CD4-positive, alpha-beta T cell treated with Interleukin-4 for 1 hour (primary cell): ENCODE measurements at places on chromosomes 2 and 18.

- peak; percentile 24 for DNase-seq
These were observed 110.2 kb downstream of the CTAGE1 start for GRCh38 chr18:22307528-22307927.

DNA sequence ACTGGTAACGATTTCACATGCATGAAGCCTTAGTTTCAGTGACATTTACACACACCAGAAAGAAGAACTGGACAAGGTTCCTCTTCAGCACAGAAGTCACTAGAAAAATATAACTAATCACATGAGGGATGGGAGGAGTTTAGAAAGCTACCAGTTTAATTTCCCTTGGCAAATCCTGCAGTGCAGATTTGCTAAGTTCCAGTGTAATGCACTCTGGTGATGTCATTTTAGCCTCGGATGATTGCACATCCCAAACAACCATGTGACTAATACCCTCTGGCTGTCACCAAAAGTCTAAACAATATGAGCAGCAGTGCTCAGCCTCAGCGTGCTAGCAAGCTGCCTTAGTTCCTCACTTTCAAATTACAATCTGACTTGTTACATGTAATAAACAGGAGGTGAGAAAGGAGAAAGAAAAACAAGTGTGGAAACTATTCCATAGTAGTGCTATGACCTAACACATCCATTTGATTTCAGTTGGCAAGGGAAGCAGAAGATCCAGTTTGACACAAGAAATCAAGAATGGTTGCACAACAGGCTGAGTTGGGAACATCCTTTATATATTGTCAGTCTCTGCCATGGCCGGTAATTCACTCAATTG is 35.3 kb upstream of the PPP1CB start:
- DNase-seq: peak; percentile 78

- DNase-seq: no peak
These were observed 514.0 kb upstream of the CDH2 start for GRCh38 chr18:28690836-28691495.

- peak; percentile 77 for DNase-seq
These were observed 22.3 kb downstream of the KLF7 start for GRCh38 chr2:207143215-207144172.

- no peak for DNase-seq
These were observed 228.2 kb downstream of the DOK6 start for GRCh38 chr18:69628774-69629359.

- no peak for DNase-seq
These were observed 139.4 kb upstream of the GLI2 start for GRCh38 chr2:120596191-120596811.

DNA sequence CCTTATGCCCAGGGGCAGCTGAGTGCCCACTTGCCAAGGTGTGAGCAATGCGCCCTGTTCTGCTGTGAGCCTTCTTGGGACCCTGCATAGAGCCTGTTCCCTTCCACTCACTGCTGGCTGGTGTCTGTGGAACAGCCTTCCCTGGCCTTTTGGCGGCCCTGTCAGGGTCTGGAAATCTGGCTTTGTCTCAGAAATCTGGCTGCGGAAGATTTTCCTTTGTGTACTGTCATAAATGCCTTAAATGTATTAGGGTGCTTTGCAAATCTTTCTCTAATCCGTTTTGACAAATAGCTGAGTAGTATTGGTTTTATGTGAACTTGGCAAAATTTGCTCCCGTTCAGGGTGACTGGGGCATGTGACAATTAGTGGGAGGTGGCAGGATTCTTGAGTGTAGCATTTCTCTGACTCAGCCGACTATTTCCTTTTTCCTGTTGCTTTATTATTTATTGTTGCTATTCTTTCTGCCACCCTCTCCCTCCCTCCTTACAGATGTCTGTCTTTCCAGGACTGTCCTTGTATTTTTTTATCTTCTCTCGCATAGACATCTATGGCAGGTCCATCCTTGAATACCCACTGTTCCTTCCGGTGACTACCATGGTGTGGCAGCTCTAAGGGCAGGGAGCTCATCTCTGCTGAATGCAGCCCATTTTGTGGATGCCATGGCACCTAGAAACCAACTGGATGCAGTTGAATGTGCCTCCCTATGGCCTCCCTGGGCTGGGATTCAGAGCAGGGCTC is 41.8 kb downstream of the LDLRAD4 start:
- no peak for DNase-seq

GRCh38 chr2:97796465-97797126 is 83.2 kb downstream of the ZAP70 start:
- DNase-seq: no peak

GRCh38 chr2:70046534-70046933 is 40.7 kb upstream of the PCBP1 start:
- no peak for DNase-seq

GRCh38 chr2:157468931-157469708 is 25.2 kb upstream of the CYTIP start:
- DNase-seq: peak; percentile 69

- no peak for DNase-seq
These were observed 8.1 kb downstream of the ASIC4 start for GRCh38 chr2:219522111-219523030.

- no peak for DNase-seq
These were observed 79.1 kb upstream of the EPB41L3 start for GRCh38 chr18:5622905-5623304.

DNA sequence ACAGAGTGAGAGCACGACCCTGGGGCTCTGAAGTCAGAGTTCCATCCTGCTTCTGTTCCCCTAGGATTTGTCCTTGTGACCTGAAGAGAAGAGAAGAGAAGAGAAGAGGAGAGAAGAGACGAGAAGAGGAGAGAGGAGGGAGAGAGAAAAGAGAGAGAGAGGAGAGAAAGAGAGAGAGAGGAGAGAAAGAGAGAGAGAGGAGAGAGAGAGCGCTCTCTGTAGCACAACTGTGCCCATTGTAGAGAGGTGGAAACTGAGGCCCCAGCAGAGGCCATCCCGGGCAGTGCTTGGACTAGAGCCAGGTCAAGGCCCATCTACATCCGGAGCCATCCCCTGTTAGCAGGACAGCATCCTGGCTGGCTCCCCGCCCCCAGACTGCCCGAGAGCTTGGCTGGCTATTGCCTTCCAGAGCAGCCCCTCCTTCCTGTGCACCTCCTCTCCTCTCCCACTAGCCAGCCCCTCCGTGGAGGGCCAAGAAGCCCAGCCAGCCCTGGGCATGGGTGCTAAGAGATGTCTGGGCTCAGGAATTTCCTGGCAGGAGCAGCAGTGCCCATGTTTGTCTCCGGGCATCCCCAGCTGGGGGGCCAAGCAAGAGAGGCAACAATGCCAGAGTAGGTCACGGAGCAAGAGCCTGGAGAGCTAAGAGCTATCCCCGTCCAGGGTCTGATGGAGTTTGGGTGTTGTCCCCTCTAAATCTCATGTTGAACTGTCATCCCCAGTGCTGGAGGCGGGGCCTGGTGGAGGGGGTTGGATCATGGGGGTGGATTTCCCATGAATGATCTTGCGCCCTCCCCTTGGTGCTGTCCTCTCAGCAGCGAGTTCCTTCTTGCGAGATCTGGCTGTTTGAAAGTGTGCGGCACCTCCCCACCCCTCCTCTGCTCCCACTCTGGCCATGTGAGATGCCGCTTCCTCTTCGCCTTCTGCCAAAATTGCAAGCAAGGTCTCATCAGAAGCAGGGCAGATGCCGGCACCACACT is 18.2 kb upstream of the GPR55 start:
- DNase-seq: peak; percentile 60
